HFFc6 (cell line): ENCODE measurements at places on chromosomes 7 and 10.

DNA sequence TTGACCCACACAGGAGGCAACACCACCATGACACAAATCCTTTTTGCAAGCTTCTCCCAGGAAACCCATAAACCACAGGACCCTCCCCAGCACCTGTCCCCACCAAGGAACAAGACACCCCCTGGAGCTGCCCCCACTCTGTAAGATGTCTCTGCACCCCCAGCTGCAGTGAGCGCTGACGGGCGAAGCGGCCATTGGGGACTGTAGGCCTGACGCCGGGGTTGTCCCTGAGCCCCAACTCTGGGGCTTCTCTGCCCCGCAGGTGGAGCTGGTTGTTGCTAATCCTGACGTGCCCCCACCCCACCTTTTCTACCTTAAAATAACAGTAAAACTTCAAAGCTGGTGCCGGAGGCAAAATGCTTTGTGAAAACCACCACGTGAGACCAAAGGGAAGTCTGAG, 94.7 kb upstream of the PPP2R2D start:
- DNase-seq: no peak

DNA sequence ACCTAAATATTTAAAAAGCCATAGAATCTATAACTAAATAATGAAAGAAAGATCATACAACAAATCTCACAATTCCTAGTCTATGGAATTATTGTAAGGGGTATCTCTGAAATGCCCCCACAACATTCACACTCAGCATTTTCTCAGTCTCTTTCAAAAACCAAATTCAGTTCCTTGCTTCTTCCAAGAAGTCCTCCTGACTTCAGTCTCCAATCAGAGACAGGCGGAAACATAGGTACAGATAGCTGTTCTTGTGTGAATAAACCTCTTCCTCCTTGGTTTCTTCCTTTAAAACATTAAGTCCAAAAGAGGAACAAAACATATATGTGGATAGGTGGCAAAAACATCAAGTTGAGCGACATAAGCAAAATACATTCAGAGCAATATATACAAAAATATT, 13.9 kb upstream of the FBXW4 start:
- DNase-seq: no peak

GRCh38 chr7:117048882-117049281, 95.6 kb downstream of the ST7 start:
- no peak for DNase-seq

DNA sequence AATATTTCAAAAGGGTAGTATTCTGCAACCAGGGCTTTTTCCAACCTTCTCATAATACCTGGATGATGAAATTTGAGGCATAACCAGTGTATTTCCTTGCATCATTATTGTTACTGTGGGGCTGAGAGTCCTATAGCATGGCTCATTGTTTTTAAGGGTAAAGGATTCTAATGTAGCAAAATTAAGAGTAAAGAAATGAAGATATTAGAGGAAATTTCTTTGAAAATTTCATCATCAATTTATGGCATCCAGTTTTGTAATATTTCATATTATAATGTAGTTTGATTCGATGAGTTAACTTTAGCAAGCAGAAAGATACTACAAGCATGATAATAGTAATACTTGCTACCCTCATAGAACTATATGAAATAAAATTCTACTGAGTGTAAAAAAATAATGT, 387.3 kb upstream of the LRGUK start:
- no peak for DNase-seq

- no peak for DNase-seq
Measured at GRCh38 chr10:96263669-96264068, 7.7 kb downstream of the BLNK start.

DNA sequence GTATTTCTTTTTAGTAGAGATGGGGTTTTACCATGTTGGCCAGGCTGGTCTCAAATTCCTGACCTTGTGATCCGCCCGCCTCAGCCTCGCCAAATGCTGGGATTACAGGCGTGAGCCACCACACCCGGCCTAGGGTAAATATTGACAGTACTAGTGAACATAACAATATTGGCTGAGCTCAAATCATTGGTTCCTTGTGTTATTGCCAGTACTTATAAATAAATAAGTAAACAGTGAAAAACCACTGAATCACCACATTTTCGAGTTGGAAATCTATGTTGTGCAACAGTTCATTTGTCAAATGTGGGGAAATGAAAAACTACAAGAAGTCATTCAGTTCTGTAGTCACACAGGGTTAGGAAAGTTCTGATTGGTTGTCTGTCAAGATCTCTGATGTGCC, 15.8 kb downstream of the RPP30 start:
- DNase-seq: no peak

DNA sequence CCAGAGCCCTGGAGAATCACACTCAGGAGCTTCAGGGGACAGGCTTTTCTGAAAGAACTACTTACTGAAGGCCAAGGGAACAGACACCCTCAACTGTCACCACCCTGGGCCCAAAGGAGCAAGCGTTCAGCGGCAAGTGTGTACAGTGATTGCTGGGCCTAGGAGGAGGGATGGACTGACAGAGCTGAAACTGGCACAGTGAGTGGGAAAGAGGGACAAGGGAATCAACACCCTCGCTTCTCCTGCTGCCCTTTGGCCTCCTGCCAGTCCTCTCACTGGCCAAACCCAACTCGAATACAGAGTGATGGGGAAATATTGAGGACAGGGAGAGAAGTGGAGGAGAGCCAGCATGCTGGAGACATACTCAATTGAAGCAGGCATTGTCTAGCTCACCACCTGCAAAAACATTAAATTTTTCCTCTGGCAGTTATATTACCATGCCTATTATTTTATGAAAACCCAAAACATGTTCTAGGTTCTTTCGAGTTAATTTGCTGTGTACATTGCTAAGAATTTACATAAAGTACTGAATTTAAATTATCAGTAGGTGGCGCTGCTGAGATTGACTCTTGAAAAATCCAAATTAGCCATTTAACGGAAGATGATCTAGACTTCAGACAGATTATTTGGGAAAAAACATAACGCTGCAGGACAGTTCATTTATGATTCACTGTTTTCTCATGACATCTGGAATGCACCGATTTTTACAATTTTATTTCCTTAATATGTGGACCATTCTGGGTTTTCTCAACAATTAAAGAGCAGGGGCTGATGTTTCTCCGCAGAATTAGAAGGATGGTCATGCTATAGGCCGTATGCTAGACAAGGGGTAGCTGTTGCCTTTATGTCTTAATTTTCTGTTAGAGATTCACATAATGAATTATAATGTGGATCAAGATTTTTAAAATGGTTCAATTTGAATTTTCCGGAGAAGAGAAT, 14.7 kb upstream of the TMEM236 start:
- peak; percentile 47 for DNase-seq

DNA sequence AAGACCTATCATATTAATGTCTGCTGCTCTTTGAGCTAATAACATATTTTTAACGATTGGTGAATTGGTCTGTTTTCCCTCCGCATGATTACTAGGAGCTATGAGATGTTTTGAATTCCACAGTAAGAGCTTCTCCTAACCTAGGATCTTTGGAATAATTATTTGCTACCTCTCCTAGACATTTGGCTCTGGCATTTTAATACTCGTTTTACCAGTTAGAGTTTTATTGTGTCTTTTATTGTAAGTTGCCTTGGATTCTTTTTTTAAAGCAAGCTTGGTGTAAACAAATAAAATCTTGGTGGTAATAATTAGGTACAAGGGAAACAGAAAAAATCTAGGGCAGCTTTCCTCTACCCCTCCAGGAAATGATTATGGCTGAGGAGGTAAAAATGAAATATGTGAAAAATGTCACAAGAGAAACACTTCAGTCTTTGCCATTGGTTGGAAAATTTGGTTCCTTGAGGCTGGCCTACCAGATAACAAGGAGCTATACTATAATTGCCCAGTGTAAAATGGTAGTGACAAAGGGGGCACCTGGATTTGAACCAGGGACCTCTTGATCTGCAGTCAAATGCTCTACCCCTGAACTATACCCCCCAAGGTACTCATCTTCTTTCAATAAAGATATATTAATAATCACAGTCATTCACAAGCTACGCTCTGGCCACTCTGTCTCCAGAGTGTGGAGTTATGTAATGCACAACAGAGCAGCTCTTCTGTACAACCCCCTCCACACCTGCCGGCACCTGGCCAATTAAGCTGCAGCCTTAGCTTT, 85.4 kb downstream of the ZNF777 start:
- DNase-seq: no peak

- peak; percentile 73 for DNase-seq
Measured at GRCh38 chr10:5559642-5560141, 34.9 kb downstream of the CALML3 start.

DNA sequence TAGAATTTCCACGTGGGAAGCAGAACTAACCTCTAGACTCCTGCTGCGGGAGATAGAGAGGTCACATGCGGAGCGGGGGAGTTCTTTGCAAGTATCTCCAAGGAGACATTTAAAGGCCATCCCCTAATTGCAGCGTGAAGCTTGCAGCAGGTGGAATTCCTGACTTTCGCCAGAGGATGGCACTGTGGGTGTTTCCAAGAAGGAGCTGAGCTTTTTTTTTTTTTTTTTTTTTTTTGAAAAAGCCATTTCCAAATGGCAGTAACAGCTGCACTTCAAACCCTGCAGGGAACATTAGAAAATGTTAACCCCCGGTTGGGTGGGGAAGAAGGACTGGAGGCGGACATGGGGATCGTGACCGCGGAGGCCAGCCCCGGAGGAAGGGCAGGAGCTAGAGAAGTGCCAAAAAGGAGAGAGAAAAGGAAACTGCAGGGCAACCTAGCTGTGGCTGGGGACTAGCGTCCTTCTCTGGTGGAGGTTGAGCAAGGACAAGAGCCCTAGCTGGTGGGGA, 487.7 kb downstream of the TYW1 start:
- DNase-seq: peak; percentile 38

- no peak for DNase-seq
Measured at GRCh38 chr10:80416479-80417098, 8.2 kb downstream of the PRXL2A start.

DNA sequence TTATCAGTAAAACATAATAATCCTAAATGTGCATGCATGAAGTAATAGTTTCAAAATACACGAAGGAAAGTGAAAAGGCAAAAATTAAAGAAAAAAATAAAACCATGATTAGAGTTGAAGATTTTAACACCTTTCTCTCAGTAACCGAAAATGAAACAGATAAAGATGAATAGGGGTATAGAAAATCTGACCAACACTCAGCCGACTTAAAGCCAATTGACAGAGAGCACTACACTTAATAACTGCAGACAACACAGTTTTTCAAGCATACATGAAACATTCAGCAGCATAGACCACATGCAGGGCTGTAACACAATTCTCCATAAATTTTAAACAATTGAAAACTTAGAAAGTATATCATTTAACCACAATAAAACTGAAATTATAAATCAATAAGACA, 76.1 kb downstream of the CUBN start:
- DNase-seq: no peak
